Left ventricle myocardium superior (tissue), 1 donor: ENCODE measurements at places on chromosomes 2 and 18. TPM values are rescaled to one million over a fixed set of nuclear protein-coding genes. Genes with fewer than 3 reads are reported as not detected.

SESTD1 gene
- total RNA-seq = 33.7 TPM

HNRNPLL gene
- 27.0 TPM for total RNA-seq

SERPINE2 gene
- total RNA-seq = 6.0 TPM

ABCG5 gene
- not detected for total RNA-seq

TMEM247 gene
- not detected for total RNA-seq

ERFE gene
- not detected for total RNA-seq

SALL3 gene
- not detected for total RNA-seq

DNA sequence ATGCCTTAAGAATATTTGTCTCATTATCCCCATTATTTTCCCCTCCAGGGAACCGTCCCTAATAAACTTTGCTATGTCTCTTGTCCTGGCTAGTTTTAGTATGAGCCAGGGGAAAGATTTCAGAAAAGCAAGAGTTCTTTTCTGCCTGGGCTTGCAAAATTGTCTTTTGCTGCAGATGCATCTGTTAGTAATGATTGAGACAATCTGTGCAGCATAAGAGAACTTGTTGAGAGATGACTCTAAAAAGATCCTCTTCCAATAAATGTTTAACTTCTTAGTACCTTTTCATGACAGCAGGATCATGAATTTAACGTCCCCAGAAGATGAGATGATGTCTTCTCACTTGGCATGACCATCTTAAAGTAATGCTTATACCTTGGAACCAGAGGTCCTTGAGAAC lies 172.5 kb upstream of the CREB1 start:
- DNase-seq = no peak

DNA sequence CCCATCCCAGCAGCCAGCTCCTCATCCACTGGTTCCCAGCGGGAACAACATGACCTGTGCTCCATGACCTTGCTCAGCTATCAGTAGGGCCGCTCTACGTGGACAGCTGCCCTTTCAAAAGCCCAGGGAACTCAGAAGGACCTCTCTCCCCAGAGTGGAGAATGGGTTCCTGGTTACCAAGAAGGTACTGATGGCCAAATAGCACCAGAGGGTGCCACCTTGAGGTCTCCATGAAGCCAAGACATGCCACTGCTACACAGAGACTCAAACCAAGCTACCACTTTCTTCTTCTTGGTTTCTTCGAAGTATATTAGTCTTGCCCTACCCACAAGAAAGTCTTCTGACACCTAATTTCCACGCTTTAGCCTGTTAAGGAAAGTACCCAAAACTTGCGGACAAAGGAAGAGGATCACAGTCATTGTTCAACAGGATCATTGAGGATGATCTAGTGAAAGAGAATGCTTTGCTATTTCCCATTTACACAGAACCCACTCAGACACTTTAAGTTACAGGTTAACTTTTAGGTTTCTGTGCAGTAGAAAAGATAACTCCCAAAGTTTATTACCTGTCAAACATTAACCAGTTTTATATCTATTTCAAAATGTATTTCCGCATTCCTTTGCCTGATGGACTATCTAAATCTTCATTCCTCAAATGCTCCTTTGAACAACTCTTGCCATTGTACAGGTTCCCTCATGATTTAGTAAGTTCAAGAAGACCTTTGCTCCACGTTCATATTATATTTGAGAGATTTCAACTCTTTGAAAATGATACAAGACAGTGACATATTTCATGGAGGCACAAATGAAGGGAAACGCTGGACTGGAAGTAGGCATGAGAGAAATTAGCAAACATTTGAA lies 102.2 kb downstream of the ALPK2 start:
- no peak for DNase-seq

DNA sequence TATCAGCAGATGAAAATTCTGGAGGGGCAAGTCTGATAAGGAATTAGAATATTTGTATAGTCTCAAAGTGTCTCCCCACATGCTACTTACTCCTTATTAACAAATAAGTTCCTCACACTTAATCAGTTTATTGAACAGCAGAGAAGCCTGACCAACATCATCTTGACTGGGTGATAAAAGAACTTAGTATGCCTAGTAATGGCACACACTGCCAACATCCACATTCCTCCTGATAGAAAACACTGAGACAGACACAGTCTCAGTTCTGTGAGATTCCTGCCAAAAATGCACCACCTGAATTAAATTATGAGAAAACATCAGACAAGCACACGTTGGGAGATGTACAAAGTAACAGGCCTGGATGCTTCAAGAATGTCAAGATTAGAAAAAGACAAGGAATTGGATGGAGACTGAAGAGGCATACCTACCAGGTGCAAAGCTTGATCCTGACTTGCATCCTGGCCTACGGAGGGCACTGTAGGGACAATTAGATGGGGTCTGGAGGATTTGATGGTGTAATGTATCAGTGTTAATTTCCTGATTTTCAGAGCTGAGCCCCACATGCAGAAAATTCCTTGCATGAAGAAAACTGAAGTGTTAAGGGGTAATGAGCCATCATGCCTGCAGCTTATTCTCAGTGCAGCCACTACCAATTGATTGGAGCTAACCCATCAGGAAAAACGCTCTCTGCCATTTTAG lies 200.4 kb upstream of the SH3BP4 start:
- DNase-seq = no peak

GRCh38 chr2:191688934-191689695 lies 11.2 kb downstream of the NABP1 start:
- no peak for DNase-seq

- DNase-seq = no peak
Observed at GRCh38 chr18:58417752-58418151, 211.1 kb downstream of the ALPK2 start.

DNA sequence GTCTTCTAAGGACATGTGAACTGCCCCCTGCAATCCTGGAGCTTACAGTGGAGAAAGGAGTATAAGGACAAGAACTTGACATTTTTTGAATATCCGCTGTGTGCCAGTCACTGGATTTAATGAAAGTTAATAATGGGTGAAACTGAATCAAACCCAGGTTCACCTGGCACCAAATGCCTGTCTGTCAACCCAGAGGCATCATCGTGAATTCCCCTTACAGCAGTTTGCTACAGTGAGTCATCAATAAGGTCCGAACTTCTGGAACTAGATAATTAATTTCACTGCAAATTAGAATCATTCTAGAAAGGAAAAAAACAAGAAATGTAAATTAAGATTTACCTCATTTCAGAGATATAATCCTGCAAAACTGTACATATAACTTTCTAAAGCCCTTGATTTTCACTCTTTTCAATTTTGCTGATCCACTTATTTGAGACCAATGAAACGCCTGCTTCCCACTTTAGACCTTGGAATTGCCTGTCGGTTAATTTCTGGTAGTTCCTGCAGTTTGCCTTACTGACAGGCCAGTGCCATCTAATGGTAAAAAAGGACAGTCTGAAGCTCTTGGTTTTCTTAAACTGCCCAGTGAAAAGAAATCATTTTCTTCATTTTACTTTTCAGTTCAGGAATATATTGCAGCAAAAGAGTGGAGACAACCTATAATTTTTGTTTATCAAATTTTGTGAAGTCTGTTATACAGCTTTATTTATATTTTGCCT lies 8.2 kb downstream of the DSG2 start:
- no peak for DNase-seq

- DNase-seq = no peak
Observed at GRCh38 chr2:144154205-144154604, 365.7 kb downstream of the ZEB2 start.

- no peak for DNase-seq
Observed at GRCh38 chr2:104431701-104432121, 422.2 kb upstream of the POU3F3 start.

- DNase-seq = no peak
Observed at GRCh38 chr18:2169656-2170055, 401.6 kb downstream of the METTL4 start.

DNA sequence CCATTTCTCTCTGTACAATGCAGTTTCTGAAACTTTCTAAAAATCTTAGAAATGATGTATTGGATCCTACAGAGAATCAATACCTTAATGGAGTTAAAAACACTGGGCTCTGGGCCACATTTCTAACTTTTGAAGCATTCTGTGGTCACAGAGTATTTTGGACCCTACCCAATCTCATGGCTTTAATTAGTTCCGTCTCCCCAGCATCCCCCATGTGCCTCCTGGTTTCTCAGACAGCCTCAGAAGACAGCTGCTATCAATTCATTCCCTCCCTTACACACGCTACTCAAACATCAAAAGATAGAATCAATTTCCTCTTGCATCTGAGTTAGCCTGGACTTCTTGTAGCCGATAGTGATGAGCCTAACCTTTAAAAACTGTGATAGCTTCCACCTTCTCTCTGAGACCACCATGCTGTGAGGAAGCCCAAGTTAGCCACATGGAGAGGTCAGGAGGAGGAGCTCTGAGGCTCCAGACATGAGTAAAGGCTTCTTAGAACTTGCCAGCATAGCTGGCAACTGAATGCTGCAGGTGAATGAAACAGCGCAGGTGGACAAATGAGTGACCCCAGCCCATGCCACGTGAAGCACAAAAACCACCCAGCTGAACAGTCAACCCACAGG lies 10.4 kb downstream of the ADCY3 start:
- no peak for DNase-seq

DNA sequence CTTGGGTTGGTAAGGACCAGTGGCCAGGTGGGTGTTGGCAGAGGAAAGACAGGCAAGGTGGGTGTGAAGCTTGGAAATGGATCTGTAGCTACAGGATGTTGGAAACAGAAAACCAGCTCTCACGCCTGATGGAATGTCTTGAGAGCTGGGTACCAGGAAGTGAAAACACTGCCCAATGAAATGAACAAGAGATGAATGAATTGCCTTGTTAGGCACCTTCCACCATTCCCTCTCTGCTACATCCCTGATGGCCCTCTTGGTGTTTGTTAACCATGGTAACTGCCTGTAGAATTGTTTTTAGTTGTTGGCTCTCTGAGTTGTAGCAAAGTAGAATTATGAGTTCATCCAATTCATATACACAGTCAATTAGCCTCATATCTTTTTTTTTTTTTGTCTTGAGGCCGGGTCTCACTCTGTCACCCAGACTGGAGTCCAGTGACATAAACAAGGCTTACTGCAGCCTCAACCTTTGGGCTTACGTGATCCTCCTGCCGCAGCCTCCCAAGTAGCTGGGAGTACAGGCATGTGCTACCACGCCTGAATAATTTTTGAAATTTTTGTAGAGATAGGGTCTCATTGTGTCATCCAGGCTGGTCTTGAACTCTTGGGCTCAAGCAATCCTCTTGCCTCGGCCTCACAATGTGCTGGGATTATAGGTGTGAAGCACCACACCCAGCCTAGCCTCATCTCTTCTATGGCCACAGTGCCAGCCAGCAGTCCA lies 9.5 kb downstream of the KCMF1 start:
- DNase-seq = no peak

- DNase-seq = no peak
Observed at GRCh38 chr2:120516679-120517314, 170.9 kb downstream of the INHBB start.

GRCh38 chr2:6828299-6828584 lies 37.5 kb downstream of the CMPK2 start:
- no peak for DNase-seq

GRCh38 chr2:111100765-111101162 lies 19.9 kb upstream of the BCL2L11 start:
- DNase-seq = no peak

- DNase-seq = no peak
Observed at GRCh38 chr2:104429639-104430358, 424.1 kb upstream of the POU3F3 start.

DNA sequence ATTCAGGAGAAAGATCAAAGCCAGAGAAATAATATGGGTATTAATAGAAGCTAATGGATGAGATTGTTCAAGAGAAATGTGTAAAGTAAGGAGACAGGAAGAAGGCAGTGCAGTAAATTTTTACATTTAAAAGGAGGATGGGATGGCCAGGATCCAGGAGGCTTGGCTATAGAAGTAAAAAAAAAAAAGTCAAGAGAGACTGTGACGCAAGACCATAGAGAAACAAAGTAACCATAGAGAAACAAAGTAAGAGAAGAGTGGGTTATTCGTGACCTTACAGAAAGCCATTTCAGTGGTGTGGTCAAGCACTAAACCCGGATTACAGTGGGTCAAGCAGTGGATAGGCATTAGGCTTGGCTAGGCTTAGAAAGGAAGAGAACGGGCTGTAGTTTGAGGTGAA lies 10.5 kb upstream of the FAM171B start:
- DNase-seq = no peak

DNA sequence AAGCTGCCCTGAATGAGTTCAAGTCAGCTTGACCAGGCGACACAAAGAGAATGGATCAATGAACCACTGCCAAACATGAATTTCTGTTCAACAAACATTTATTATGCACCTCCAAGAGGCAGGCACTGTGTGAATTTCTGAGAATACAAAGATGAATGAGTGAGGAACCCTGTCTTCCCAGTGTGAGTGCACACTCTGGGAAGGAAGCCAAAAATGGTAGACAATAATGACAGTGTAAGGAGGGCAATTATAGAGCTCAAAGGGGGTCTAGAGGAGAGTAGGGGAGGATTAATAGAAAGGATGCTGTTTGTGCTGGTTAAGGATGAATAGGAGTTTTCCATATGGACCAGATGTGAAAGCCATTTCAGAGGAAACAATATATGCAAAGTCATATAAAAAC lies 213.4 kb downstream of the DCC start:
- no peak for DNase-seq

DNA sequence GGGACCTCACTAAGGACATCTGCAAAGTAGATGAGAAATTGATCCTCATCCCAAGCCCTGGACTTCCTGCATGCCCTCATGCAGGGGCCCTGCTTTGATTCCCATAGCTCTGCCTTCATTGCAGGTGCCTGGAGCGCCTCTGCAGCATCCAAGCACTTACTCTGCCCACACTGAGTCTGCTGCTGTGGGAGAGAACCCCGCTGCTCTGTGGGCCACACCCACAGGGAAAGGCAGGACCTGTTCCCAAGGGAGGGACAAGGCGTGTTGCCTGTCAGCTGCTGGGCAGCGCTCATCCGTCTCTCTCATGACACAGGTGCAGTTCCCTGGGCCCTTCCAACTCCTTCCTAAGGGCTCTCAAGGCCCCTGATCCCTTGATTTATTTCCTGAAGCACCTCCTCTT lies 266.8 kb upstream of the SMIM21 start:
- DNase-seq = no peak

- DNase-seq = no peak
Observed at GRCh38 chr2:216546241-216546640, 47.6 kb downstream of the RPL37A start.

DNA sequence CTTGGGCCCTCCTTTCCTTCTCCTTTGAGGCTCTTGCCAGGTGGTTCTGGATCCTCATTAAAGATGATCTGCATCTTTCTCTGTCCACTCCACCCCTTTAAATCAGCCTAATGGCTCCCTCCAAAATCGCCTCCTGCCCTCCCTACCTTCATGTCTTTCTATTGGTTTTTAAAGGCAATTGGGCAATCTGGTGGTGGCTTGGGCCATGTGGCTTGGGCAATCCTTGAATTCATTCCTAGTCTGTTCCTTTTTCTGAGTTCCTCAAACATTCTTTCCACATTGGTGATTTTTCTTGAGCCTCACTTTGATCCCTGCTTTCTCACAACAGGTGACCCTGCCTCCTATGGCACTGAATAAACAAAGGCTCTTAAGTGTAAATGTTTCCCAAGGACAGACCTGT lies 266.2 kb upstream of the REV1 start:
- DNase-seq = no peak
